ENCODE measurements at places on chromosomes 4 and X. TPM values are rescaled to one million over a fixed set of nuclear protein-coding genes. Genes with fewer than 3 reads are reported as not detected.
A peak's percentile ranks its signal among the peaks of the same experiment; 100 is the strongest.

DNA sequence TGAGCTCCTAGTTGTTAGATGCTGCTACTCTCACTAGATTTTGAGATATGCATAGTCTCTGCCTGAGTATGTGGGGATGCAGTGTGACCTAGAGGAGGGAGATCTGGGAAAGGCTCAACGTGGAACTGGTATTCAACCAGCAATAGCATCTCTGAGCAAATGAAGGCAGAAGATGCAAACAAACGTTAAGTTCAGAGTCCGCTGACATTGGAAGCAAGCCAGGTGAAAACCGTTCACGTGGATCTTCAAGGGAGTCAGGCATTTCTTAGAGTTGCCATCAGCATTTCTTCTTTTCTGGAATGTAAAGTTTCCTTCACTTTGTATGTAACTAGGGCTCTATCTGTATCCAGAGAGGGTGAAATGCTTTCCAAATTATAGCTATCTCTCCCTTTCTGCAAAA is 59.9 kb downstream of the C4orf51 start:
- no peak for DNase-seq

DNA sequence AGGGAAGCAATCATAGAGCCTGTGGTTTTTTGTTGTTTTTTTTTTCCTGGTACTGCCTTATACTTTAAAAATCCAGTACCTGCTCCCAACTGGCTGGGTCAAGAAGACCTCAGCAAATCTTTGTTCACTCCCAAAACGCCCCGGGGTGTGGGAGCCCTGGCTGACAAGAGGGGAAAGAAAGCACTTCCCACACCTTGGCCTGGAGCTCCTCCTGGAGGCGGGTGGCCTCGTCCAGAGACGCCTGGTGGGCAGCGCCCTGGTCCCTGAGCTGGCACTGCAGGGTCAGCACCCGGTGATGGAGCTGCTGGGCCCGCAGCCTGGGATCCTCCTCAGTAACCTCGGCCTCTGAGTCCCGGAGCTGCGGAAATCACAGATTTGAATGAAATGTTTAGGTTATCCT is 38.2 kb downstream of the C4orf50 start:
- no peak for DNase-seq

DNA sequence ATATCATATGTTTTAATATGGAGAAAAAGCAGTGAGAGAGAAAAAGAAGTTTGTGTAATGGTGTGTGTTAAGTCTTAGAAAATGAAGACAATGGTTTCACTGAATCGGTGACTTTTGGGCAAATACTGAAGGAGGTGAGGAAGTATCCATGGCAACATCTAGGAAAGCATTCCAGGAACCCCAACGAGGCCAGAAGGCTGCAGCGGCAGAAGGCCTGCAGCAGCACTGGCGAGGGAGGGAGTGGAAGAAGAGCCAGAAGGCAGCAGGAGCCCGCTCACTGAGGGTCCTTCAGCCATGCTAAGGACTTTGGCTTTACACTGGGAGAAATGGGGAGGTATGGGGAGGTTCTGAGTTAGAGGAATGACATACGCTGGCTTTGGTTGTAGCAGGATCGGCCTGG is 26.8 kb downstream of the COQ2 start:
- no peak for DNase-seq

DNA sequence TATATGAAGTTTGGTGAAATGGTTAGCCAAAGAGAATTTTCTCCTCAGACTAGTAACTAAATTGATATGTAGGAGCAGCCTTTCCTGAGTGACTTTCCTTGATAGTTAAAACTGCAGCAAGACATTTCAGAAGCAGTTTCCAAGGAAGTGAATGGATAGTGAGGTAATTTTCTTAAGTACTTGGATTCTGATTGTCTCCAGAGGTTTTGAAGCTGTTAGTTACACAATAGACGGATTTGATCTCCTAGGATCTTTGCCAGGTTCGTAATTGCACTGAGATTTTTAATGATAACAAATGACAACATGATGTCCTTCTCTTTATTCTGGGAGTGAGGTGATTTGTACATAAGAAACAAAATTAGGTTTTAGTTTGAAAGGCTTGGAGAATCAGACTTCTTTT is 29.2 kb downstream of the PRRG1 start:
- DNase-seq, result peak; percentile 24

DNA sequence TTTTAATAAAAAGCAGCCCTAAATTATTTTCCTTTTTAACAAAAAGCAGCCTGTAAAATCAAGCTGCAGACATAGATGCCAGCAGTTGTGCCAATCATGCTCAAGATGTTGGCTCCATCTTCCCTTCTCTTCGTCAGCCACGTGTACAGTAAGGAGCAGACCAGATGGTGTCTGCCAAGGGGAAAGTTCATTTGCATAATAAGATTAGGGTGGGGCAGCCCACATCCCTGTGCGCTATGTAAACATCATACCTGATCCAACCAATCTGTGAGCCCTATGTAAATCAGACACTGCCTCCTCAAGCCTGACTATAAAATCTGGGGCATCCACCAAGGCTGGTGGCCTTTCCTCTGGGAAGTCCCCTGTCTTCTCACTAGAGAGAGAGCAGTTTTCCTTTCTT is 23.1 kb upstream of the C1GALT1C1 start:
- DNase-seq, result no peak

GRCh38 chrX:20128670-20129069 is 12.0 kb upstream of the MAP7D2 start:
- DNase-seq, result peak; percentile 20

DNA sequence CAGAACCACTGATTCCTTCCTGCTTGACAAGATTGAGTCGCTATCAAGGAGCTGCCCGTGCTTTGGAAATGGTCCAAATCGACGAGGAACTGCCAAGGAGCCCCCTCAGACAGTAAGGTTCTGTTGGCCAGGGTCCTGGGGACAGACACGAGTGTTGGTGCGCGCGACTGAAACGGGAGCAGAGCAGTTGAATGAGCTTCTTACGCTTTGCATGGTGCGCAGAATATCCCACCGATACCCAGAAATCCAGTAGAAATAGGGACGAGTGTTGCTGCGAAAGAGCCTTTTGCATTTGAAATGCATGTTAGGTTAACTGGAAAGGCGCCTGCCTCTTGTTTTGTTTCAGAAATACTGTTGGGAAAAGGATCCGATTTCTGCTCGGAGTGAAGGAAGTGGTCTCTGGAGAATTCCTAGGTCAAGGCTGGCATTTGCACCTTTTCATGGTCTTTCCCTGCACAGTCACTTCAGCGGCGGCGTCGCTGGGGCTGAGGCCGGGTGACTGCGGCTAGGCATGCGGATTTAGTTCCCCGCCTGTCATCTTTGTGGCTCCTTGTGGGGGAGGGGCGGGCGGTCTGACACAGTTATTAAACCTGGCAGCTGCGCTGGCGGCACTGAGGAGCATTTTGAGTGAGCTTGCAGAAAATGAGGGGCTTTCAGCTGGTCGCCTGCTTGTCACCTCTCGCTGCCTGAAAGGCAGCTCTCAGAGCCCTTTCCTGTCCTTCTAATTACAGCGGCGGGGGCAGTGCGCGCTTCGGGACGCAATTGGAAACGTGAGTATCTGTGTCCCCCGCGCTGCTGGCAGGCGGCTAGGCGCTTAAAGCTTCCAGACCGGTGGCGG is 51.5 kb upstream of the TRIM2 start:
- peak; percentile 84 for DNase-seq

- no peak for DNase-seq
These were observed 129.8 kb downstream of the SLC7A11 start for GRCh38 chr4:138112389-138112788.

DNA sequence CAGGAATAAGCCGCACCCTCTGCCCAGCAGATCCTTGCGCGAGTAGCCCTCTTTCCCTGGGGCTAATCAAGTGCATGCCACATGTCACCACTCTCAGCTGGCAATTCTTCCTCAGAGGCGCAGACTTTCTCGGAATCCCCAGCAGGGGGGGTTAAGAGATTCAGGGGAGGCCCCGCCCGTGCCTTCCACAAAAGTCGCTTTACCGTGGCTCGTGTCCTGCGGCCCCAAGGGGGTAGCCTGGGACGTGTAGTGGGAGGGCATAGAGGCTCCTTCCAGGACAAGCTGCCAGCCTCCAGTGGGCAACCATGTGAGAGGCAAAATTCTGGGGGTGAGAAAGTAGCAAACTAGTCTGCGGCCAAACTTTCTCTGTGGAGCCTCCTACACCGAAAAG is 652 bp downstream of the SRPX start:
- DNase-seq, result peak; percentile 62

GRCh38 chrX:131729295-131729694 is 185.4 kb downstream of the OR13H1 start:
- no peak for DNase-seq

DNA sequence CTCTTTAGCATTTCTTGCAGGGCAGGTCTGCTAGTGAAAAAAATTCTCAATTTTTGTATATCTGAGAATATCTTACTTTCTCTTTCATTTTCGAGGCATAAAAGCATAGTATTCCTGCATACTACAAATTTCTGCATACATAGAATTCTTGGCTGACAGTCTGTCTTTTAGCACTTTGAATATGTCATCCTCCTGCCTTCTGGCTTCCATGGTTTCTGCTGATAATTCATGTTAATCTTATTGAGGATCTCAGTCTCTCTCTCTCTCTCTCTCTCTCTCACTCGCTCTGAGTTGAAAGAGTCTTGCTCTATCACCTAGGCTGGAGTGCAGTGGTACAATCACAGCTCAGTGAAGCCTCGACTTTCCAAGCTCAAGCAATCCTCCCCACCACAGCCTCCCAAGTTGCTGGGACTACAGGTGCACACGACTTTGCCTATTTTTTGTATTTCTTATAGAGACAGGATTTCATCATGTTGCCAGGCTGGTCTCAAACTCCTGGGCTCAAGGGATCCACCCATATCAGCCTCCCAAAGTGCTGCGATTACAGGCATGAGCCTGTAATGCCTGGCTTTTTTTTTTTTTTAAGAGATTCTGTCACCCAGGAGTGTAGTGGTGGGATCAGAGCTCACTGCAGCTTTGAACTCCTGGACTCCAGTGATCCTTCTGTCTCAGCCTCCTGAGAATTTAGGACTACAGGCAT is 161.3 kb downstream of the FNIP2 start:
- no peak for DNase-seq

DNA sequence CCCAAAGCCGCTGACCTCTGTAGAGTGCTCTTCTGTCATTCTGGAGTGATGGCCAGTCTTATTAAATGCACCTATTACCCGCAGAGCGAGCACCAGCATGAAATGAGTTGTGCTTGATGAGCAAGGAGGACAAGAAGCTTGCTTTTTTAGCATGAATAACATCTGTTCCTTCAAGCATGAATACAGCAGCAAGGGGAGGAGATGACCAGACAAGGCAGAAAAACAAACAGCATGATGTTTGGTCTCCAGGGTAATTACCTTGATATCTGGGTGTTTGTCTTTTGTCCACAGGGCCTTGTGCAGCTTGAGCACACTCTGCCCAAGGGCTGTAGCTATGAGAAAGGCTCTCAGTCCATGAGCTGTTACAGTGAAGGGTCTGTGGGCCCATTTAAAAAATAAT is 324.8 kb upstream of the DDX53 start:
- no peak for DNase-seq

GRCh38 chr4:111937368-111937767 is 207.9 kb upstream of the FAM241A start:
- peak; percentile 50 for DNase-seq

DNA sequence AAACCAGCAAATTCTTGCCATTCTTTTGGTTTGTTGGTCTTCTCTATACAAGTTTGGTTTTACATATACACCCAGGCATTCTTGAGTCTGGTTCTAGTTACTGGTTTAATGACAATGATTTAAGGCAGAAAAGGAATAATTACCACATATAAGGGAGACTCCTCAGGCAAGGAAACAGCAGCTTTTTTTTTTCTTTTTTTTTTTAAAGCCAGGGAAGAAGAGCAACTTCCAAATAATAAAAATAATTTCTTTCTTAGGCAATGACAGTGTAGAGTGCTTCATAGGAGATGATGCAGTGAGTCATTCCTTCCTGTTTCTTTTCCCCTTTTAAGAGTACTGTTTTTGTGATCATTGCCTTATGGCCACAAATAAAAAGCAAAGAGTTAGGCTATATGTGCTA is 289.7 kb downstream of the DKK2 start:
- DNase-seq, result no peak

DNA sequence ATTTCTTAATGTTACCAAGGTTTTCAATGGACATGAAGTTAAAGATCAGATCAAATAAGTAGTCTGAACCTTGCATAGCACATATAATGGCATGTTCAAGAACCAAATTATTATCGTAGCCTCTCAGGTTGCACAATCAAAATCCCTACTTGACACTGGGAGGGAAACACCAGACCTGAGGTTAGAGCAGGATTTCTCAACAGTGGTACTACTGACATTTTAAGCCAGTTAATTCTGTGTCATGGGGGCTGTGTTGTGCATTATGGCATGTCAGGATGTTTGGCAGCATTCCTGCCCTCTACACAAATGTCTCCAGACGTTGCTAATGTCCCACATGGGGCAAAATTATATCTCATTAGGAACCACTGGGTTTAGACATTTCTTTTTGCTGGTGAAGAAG is 20.8 kb downstream of the RLIM start:
- no peak for DNase-seq

DNA sequence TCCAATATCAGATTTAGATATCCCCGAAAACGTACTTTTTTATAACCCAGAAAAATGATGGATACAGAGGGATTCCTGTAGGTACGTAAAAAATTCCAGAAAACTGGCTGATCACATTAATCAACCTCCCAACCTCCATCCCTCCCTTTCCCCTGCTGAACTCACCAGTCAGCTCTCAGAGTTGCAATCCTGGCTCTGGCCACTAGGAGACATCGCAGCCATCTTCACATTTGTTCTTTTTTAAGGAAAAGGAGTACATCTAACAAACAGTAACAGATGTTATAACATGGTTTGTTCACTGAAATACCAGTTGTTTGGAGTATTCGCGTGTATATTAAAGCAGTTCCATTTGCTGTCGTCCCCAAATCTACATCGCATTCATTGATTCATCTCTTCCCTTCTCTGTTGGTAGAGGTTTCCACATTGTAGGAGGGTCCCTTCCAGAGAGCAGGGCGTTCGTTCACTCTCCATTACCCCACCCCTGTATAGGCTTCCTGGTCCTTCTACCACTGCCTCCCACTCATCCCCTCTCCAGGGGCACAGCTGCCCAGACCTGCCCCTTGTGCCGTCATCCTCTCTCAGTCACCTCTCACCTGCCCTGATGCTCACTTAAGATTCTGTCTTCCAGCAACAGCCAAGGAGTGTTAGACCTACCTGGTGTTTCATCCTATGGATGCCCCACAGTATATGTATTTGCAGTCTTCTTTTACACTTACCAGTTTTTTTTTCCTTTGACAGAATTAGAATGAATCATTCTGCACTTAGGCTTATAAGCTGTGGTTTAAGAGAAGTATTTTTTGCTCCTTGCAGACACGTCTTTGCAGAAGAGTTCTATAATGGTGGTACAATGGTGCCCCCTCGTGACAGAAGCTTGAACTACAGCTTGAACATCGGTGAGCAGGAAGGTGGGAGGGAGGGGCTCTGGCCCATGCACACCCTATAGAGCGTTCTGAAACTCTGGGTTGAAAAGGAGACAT is 36.8 kb upstream of the RAB40AL start:
- peak; percentile 74 for DNase-seq

- no peak for DNase-seq
These were observed 1070.2 kb upstream of the TENM3 start for GRCh38 chr4:181173046-181173445.

- no peak for DNase-seq
These were observed 1376.8 kb upstream of the ADGRL3 start for GRCh38 chr4:59823311-59823710.

The UGT2B15 gene
- total RNA-seq, result not detected

The XAGE1A gene
- not detected for total RNA-seq

The MAGEB17 gene
- total RNA-seq, result not detected

The PCGF3 gene
- 62.0 TPM for total RNA-seq

The NEIL3 gene
- 3.0 TPM for total RNA-seq

The FOXR2 gene
- not detected for total RNA-seq

The BEND4 gene
- total RNA-seq, result 0.21 TPM

The PTPN13 gene
- 32.8 TPM for total RNA-seq

The NALF2 gene
- total RNA-seq, result 0.10 TPM

The SSX2B gene
- not detected for total RNA-seq

The MUC7 gene
- total RNA-seq, result 140 TPM

The BGN gene
- 62.2 TPM for total RNA-seq

The TNMD gene
- total RNA-seq, result 3.4 TPM

All from tongue (tissue), 3 donors.